ENCODE measurements at places on chromosomes 1 and 21.

DNA sequence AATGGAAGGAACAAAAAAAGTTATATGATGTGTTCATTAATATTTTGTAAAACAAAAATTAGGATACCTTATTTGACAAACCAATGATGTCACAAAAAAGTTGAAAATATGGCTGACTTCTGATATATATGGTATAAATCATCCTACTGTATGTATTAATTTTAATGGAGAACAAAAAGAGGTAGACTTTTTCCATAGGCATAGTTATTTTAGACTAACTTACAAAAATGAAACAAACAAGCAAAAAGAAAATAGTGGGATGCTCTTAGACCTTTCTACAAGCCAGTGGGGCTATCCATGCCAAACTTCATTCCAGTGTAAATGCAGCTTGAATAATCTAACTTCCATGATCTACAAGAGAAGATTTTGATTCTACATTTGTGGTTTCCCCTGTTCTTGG lies 522 bp upstream of the SPTA1 start:
- DNase-seq = no peak

DNA sequence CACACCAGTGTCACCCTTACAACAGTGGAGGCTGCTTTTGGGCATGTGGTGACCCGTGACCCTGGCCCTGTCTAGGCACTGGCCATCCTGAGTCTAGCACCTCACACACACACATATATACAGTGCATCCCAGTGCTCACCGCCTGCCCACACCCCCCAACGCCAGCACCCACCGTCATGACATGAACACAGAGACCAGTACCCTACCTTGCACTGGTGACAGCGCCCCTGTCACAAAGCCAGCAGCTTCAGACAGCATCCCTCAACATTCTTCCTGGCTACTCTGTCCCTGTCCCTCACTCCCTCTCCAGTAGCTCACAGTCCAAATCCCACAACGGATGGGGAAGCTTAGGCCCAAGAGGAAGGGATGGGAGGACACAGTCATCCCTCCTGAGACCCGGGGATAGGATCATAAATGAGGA lies 27.1 kb downstream of the AHDC1 start:
- no peak for DNase-seq

GRCh38 chr1:185044387-185044786 lies 971 bp upstream of the RNF2 start:
- DNase-seq = no peak

DNA sequence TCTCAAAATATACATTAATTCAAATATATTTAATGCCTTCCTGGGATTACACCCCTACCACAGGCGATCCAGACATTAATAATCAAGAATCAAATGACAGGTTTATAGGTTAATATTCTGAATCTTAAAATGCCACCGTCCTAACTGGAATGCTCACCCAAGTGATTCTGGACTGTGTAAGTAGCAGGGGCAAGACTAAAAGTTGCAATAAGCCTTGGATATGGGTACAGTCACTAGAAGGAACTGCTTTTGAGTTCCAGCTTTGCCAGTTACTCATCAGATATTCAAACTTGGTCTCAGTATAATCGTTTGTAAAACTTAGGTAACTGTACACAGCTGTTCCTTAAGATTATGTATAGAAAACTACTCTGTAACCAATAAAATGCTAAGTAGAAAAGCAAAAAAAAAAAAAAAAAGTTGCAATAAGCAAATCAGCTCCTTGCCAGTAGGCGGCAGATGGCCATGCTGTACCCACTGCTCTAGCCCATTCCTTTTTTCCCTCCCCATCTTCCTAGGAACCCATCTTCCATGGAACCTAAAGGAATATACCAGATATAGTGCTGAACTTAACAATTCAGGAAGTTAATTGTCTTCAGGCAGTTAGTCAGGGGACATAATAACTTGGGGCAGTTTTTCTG lies 10.5 kb downstream of the RO60 start:
- no peak for DNase-seq

- DNase-seq = no peak
Measured at GRCh38 chr1:116257341-116257767, 115.7 kb upstream of the ATP1A1 start.

DNA sequence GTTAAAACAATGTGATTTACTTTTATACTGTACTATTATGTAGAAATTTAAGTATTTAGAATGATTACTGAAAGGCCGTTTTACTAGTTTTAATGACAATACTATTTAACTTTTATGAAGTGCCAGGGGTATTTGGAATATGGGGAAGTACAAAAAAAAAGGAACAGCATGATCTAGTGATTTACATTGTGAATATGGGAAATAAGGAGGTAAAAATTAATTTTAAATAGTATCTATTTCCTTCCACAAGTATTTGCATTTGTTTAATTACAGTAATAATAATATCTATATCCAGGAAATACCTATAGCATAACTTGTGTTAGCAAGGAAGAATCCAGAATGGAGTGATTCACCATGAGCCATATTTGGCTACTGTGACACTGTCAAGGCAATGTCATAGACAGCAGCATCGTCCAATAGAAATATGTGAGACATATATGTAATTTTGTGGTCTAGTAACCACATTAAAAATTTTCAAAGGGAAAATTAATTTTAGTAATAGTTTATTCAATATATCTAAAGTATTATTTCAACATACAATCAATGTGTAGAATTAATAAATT lies 22.0 kb downstream of the CNST start:
- DNase-seq = no peak

GRCh38 chr1:210061992-210062391 lies 124.0 kb downstream of the SYT14 start:
- no peak for DNase-seq

DNA sequence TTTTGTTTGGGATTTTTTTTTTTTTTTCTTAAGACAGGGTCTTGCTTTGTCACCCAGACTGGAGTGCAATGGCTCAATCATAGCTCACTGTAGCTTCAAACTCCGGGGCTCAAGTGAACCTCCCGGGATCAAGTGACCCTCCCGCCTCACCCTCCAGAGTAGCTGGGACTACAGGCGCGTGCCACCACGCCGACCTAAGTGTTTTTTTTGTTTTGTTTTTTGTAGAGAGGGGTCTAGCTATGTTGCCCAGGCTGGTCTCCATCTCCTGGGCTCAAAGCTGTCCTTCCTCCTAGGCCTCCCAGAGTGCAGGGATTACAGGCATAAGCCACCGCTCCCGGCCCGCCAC lies 776 bp downstream of the HLCS start:
- DNase-seq = no peak

DNA sequence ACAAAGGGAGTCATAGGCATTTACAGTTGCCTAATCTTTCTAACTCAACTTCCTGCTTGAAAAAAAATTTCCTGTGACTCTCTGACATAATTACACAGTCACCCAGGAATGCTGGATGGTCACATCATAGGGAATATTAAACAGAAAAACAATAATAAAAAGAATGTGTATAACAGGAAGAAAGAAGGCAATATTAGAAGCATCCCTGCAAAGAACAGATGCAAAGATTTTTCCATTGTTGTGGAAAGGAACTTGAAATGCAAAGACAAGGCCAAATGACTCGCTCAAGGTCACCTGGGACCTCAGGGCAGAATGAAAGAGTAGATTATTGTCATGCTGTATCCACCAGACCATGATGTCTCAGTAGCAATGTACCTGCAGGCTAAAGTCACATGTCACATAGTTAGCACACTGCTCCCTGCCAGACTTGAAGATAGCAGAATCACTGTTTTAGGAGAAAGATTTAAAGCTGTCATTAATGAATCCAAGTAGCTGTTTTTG lies 184.3 kb downstream of the CYYR1 start:
- no peak for DNase-seq

DNA sequence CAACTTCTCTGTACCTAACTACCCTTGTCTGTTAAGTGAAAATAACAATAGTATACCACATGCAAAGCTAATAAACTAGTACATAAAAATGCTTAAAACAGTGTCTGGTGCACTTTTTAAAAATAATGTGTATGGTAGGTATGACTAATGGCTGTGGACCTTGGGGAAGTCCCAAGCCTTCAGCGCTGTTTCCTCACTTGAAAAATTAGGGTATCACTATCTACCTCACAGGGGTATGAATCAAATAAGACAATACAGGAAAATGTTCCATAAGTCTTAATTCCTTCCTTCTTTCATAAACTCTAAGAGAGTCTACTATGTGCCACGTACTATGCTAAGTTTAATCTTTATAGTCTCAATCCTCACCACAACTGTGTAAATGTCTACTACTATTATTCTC lies 32.0 kb downstream of the EGLN1 start:
- no peak for DNase-seq

DNA sequence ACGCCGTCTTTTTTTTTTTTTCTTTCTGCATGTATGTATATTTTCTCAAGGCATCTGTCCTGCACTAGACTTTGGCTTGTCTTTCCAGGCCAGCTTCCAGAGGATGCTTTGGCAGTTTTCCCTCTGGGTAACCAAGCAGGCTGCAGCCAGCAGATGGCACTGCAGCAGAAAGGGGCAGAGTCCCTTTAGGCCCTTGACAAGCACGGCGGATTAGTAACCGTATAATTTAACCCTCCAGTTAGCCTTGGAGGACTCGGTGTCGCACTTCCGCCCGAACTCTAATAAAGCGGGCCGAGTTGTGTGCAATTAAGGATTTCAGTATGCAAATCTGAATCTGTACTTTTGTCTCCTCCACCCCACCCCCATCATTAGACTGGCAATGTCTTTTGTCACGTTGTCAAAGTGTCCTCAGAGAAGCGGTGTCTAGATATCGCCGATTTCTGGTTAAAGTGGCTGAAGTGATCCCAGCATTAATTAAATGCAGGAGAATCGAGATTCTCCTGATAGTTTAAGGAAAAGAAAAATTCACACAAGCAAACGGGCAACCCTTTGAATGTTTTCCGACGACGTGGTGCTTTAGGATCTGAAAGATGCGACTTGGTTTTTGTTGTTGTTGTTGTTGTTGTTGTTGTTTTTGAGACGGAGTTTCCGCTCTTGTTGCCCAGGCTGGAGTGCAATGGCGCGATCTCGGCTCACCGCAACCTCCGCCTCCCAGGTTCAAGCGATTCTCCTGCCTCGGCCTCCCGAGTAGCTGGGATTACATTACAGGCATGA lies 1.1 kb upstream of the TMEM167B start:
- no peak for DNase-seq

DNA sequence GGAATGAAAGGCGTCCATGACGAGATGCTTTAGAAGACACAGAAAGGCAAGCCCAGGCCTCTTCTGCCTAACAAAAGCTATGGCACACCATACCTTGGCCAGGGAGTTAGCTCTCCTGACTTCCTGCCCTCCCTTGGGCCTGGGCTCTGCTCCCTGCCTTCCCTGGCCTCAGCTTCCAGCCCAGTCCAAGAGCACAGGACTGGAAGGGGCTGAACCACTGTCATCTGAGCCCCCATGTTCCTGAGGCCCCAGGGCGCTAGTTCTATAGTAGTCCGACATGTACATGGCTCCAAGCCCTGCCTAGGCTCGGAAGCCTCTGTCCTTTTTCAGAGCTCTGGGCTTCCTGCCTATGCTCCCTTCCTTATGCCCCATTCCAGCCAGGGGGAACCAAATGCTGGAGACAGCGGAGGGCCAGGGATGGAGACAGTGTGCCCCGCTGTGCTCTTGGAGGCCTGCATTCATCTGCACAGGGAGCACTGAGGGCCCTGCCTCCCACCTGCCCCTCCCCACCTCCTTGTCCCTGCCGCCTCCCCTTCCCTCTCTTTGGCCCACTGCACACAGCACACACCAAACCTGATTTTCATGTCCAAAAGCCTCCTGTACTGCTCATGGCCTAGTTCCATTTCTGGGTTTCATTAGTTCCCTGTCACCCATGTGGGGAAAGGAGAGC lies 240.1 kb downstream of the RHOU start:
- no peak for DNase-seq

GRCh38 chr1:212289262-212290077 lies 4.3 kb downstream of the PPP2R5A start:
- no peak for DNase-seq

DNA sequence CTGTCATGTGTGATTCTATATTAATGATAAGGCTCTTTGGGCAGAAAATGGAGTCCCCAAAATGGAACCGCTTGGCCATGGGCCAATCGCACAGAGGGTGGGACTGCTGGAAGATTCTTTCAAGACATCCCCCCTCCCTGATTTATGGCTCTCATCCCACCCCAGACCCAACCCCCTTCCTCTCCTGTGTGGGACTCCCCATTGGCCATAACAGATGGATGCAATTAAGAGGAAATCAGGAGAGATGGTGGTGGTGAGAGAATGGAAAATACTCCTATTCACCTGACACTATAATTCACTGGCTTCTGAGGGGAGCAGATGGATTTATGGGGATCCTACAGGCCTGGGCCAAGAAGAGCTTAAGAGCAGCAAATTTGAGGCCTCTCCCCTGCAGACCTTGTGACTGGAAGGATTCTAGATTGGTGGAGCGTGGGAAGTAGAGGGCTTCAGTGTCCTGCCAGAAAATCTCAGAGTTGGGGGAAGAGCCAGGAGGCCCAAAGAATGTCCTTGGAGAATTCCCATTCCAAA lies 1.7 kb downstream of the IGFN1 start:
- DNase-seq = no peak

- DNase-seq = peak; percentile 69
Measured at GRCh38 chr1:101236516-101237228, at the start of gene S1PR1. Gene S1PR1 (plus strand): TSS chr1:101237019. CDS start chr1:101238985, 1,966 bp downstream.

DNA sequence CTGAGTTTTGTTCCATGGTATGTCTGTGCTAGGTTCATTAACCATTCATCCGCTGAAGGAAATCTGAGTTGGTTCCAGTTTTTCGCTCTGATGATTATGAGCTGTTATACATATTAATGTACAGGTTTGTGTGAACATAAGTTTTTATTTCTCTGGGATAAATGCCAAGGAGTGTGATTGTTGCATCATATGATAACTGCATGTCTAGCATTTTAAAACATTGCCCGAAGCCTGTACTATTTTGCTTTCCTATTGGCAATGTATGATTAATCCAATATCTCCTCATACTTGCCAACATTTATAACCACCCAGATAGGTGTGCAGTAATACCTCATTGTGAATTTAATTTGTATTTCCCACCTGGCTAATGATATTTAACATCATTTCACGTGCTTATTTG lies 322.7 kb downstream of the ZNF326 start:
- no peak for DNase-seq

DNA sequence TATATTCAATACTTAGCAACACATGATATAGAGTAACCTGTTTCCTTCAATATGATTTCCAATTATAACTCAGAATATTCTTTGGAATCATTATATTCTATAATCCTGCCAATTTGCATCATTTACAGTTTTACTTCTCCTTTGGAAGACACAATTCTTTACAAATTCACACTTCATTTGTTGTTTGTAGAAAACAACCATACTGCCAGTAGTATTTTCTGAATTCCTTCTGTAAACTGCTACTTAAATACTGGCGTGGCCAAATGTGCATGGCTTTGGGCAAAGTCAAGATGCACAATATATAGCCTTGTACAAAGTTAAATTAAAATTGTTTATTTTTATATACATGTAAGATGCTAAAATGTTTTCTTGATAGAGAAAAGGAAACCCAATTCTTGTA lies 687.1 kb upstream of the NEGR1 start:
- DNase-seq = no peak

- peak; percentile 18 for DNase-seq
Measured at GRCh38 chr1:52634111-52634510, 1.1 kb downstream of the SHISAL2A start.

- DNase-seq = no peak
Measured at GRCh38 chr21:36910581-36911307, 55.7 kb downstream of the HLCS start.

- DNase-seq = peak; percentile 53
Measured at GRCh38 chr1:153536012-153536670, 350 bp upstream of the S100A6 start.
